ENCODE measurements at places on chromosomes 11 and 22.

DNA sequence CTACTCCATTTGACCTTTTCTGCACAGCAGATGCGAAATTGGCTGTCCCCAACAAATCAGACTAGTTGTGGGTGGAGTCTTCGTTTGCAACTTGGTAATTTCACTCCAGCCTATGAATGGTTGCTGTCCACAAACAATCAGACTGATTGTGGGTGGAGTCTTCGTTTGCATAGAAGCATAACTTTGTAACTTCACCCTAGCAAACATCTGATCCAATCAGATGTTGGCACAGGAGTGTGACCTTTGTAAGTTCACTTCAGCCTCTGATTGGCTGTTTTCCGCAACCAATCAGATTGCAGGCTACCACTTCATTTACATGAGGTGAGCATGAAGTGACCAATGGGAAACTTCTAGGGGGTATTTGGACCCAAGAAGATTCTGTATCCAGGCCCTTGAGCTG, 16.3 kb upstream of the CABP2 start:
- no peak for DNase-seq

- DNase-seq = no peak
Measured at GRCh38 chr11:133162227-133162626, 370.1 kb downstream of the OPCML start.

- no peak for DNase-seq
Measured at GRCh38 chr11:116533186-116533825, 239.5 kb downstream of the BUD13 start.

DNA sequence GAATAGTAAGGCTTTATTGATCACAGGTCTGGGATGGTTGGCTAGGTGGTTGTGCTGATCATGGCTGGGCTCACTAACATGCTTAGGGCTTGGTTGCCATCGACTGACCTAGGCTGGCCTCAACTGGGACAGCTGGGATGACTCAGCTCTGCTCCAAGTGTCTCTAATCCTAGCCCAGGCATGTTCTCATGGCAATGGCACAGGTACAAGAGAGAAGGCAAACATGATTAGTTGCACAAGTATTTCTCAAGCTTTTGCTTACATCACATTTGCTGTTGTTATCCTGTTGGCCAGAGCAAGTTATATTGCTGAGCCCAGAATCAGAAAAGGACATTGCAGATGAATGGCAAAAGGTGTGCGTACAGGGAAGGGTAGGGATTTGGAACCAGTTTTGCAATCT, 68.5 kb upstream of the SLC35C1 start:
- no peak for DNase-seq

DNA sequence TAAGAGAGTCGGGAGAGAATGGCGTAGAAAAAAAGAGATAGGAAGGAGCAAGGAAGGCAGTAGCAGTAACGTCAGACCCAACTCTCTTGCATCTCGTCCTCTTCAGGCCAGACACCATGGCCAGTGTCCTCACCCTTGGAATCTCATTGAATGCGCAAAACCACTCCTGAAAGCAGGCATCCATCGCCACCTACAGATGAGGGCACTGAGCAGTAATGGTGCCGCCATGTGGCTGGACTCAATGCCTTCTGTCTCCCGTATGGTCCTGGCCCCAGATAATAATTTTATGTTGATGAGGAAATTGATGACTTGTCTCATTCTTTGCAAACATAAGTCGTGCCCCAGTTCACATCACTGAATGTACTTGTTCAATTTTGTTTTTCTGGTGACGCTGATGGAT, 17.8 kb upstream of the ALX4 start:
- no peak for DNase-seq

DNA sequence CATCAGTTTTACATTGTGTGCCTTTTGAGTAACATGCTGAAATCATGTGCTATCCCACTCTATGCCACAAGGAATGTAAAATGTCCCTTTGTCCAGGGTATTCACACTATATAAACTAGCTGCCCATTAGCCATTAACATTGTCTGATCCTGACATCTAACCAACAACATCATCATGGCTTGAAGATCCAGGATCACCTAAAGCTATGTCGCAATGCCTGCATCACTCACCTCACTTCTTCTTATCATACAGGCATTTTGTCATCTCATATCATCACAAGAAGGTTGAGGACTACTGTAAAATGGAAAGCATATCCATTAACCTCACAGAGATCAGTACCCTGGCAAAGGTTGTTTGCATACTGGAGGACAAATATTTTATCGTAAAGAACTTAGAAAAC, 742.3 kb downstream of the DLG2 start:
- no peak for DNase-seq

- DNase-seq = no peak
Measured at GRCh38 chr11:72700146-72700545, 25.9 kb upstream of the PDE2A start.

DNA sequence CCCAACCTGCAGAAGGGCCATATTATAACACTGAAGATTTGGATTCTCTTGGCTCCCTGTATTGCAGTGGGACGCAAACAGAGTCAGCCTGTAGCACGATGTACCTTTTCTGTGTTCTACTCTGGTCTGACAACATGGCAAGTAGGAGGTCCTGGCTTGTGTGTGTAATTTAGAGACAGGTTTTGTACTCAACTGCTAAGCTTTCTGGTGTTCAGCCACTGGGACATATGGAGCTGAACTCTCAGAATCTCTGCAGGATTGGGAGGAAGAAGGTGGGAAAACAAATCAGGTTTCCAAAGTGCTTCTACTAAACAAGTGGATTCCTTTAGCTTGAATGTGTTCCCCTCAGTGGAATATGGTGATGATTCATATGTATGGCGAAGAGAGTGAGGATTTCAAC, 192.5 kb upstream of the MTMR2 start:
- DNase-seq = no peak

- DNase-seq = no peak
Measured at GRCh38 chr11:86416494-86416893, 41.8 kb downstream of the CCDC81 start.

- DNase-seq = no peak
Measured at GRCh38 chr11:78100261-78100660, 20.6 kb upstream of the NDUFC2 start.

GRCh38 chr11:10550503-10551289, 9.7 kb upstream of the RNF141 start:
- DNase-seq = no peak

GRCh38 chr22:30868663-30869385, 99.8 kb downstream of the MORC2 start:
- DNase-seq = no peak

DNA sequence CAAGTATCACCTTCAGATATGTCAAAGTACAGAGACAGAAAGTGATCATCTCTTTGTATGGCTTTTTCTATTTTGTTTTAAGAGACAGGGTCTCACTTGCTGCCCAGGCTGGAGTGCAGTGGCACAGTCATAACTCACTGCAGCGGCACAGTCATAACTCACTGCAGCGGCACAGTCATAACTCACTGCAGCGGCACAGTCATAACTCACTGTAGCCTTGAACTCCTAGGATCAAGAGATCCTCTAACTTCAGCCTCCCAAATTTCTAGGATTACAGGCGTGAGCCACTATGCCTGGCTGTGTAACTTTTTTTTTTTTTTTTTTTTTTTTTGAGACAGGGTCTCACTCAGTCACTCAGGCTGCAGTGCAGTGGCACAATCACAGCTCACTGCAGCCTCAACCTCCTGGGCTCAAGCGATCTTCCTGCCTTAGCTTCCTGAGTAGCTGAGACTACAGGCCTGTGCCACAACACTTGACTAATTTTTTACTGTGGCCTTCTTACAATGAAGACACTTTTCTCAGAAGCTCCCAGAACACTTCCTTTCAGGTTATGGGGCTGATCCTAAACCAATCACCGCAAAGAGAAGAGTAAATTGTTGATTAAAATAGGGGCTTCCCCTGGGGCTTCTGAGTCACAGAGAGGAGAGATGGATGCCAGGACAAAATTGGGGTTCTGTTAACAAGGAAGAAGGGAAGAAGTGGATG, 9.0 kb upstream of the HIKESHI start:
- DNase-seq = no peak

DNA sequence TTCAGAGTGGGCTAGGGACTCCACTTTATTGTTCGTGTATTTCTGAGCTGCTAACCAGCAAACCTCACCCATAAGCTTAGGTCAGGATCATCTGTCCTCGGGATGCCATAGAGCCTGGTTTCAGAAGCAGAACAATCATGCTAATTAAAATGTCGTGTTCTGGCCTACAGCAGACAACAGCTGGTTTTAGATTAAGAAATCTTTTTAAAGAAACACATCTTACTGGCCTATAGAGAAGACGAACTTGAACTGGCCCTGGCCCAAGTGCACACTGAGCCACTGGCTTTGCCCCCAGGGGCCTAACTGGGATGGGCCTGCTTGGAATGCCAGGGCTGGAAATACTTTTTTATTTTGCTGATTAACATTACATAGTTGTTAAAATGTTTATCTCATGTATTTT, 63.2 kb downstream of the ALX4 start:
- DNase-seq = no peak

- no peak for DNase-seq
Measured at GRCh38 chr11:8392166-8392565, 128.5 kb upstream of the LMO1 start.

DNA sequence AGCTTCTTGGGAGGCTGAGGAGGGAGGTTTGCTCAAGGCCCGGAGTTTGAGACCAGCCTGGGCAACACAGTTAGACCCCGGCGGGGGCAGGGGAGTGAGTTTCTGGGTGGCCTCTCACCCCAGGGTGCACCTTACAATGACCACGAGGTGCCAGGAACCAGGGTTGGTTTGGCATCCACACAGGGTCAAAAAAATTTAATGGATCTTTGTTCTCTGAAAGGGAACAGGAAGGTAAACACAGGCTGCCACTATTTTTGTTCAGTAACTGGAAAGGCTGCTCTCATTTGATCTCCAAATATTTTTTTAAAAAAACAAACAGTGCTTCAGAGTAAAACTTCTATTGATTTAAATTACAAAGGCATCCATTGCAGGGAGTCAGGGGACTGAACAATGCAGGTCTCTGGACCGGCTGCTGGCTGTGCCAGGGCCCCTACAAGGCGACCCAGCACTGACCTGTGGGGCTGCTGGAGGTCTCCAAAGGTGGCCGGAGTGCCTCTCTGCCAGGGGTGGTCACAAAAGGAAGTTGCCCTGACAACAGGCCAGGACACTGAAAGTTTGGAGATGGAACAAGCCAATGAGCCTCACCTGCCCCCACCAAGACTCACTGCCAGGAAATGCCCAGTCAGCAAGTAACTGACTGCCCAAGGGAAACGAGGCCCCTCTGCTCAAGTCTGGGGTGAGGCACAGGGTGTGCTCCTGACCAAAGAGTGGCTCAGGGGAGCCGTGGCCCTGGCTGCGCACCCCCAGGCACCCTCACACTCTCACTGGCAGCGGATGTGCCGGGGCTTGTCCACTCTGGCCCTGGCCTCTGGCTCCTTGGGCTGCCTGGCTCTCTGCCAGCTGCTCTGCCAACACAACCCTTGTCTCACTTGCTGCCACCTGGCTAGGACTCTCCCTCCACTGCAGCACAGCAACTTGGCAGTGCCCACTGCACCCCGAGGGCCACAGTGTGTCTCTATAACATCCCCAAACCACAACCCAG, 51.8 kb downstream of the ARFGAP3 start:
- no peak for DNase-seq

DNA sequence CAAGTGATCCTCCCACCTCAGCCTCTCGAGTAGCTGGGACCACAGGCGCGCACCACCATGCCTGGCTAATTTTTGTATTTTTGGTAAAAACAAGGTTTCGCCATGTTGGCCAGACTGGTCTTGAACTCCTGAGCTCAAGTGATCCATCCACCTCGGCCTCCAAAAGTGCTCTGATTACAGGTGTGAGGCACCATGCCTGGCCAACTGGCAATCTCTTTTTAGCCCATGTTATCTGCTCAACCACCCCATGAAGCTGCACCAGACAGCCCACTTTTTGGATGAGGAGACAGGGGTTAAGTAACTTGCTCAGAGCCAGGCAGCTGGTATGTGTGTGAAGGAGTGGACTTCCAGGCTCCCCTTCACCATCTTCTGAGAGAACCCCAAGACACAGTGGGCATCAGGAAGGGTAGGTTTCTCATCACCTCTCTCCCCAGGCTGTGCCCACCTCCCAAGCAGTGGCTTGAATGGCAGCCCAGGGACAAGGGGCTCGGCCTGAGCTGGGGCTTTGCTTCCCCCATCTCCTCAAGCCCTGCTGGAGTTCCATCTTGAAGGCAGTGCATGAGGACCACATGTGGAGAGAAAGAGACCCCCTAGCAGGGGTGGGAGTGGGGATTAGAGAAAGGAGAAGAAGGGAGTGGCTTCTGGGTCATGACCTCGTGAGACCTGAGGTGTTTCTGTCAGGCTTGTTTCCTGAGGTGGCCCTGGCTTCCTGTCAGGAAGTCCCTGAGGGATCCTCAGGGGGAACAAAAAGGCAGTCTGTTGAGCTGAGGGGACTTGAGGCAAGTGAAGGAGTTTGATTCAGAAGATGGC, 87.5 kb upstream of the PARVA start:
- DNase-seq = no peak

GRCh38 chr11:108859510-108859909, 194.6 kb downstream of the DDX10 start:
- DNase-seq = no peak

DNA sequence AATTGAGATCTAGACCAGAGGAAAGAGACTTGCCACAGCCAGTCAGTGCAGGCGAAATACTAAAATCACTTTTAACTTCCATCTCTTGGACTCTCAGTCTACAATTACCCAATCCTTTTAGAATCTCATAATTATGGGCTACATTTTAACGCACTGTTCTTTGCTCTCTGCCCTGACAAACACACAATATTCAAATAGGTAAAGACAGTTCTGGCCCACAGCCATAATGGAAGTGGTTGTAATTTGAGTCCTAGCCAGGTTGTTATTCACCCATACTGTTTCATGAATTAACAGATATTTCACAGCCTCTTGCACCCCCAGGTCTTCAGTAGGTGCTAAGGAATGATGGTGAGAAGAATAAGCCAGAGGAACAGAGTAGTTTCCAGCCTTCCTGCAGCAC, 830 bp downstream of the C11orf97 start:
- no peak for DNase-seq

GRCh38 chr11:102287964-102288724, 29.1 kb upstream of the BIRC3 start:
- DNase-seq = no peak

GRCh38 chr11:37402663-37403062, 804.6 kb upstream of the RAG2 start:
- no peak for DNase-seq
